ENCODE measurements at places on chromosomes 2 and 18.

GRCh38 chr2:122163617-122164016 lies 408.2 kb downstream of the TSN start:
- DNase-seq = no peak

DNA sequence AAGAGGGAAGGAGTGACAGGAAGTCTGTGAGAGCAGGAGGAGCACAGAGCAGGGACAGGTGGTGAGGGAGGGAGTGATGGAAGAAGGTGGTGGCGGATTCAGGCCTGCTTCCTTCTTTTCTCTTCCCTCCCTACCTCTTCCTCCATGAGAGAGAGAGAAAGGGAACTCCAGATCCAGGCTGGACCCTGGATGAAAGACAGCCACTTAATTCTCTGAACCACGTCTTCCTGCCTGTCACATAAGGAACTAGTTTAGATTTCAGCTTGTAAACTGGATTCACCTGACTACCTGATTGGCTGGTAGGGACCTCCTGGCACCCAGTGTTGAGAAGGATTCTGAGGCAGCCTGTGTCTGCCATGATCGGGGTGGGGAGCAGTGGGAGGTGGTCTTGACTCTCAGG lies 48.9 kb downstream of the PAX8 start:
- no peak for DNase-seq

GRCh38 chr2:191314697-191315364 lies 69.6 kb downstream of the MYO1B start:
- no peak for DNase-seq

DNA sequence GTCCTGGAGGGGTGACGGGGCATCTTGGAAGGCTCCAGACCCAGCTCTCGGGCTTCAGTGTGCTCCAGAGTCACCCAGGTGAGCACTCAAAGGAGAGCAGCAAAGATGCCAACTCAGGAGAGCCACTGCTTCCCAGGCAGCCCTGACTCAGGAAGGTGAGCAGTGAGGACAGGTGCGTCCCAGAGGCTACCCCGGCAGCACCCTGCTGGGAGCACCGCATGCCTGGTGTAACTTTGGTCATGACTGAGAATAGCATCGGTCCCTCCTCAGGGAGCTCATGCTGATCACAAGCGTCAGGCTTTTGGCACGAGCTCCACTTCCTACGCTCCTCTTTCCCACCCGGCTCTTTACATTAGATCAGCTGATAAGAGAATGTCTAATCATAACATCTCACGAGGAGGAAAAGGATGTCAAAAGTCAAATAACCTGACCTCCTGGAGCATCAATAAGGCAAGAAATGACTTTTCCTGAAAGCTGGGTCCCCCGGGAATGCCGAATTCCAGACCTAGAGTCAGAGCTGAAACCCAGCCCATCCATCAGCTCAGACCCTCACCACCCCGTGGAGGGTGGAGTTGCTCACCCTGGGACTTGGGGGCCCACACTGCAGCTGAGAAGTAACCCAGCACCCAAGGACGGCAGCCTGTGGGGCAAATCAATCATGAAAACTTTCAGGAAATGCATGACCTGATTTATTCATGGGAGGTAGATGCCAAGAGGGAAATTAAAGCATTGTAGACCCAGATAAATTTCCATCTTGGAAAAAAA lies 248.8 kb downstream of the ACKR3 start:
- DNase-seq = no peak

DNA sequence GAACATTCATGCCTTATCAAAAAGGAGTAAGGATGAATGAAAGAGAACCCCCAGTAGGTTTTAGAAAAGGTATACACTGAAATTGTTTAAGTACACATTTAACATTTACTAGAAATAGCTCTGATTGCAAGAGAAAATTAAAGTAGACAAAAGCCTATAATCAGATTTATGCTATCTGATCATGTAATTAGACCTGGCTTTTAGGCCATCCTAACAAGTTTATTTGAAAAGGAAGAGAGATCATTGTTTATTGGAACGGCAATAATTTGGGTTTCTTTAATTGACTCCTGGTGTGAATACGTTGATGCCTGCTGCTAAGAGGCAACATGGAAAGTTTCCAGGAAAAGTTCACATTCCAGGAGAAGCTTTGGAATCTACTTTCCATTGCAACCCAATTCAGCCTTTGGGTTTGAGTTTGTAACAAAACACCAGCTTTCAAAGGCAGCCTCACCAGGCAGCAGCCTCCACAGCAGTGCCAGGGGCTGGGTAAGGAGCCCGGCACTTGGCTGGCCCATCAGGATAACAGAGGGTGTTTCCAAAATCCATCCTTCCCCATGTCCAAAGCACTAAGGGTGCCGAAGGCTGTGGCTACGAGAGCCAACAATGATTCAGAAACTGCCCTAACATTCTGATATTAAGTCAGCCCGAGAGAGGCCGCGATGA lies 18.0 kb downstream of the FZD7 start:
- DNase-seq = no peak

- no peak for DNase-seq
Observed at GRCh38 chr2:213086050-213086449, 65.4 kb downstream of the IKZF2 start.

DNA sequence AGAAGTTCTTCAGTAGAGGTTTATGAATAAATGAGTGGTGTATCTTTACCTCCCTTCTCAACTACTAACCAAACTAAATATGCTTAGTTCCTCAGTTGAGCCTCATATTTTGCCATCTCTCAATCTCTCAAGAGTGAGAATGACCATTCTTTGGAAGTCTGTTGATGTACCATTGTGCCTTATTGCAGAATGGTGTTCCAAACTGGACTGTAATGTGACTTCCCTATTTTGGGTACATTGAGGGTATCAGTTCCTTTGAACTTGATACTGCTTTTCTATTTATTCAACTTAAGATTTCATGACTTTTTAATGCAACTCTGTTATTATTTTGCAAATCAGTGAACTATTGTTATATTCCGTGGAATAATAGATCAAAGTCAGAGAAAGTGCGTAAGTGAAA lies 159.4 kb downstream of the PTPRM start:
- DNase-seq = no peak

DNA sequence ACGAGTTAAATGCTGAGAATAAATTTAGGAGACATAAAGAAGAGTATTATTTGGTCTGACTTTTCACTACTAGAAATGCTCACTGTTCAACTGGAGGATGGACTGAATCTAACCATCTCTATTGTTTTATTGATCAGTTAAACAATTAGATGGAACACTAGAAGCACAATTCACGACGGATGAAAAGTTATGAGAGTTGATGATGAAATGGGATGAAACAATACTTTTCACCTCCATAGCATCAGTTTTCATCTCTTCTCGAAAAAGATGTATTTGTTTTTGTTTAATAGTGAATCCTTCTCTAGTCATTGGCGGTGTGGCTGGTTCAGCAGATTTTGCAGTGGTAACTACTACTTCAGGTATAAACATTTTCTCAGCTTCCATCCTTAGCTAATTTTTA lies 19.3 kb downstream of the TTN start:
- DNase-seq = no peak

DNA sequence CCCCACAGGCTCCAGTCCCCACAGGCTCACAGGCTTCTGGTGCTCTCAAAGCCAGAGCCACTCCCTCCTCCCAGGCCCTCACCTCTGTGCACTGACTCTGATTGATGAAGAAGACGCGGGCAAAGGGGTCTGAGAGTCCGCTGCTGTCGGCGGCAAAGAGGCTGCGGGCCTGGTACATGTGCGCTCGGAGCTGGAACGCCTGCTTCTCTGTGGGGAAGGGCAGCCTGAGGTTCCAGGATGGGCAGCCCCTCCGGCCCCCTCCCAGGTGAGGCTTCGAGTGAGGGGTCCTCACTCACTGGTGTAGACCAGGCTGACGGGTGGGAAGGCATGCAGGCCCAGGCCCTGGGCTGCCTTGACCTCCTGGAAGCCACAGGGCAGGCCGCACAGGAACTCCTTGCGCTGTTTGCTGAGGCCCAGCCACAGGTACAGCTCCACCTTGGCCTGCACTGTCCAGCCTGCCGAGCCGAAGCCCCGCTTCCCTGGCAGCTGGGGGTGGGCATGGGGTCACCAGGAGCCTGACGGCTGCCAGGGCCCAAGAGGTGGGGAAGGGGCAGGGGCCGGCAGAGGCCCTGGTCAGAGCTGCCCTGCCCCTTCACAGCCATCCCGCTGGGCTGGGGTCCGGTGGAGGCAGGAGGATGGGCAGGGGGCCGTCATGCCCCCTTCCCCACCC lies 2.0 kb downstream of the OTOF start:
- no peak for DNase-seq

DNA sequence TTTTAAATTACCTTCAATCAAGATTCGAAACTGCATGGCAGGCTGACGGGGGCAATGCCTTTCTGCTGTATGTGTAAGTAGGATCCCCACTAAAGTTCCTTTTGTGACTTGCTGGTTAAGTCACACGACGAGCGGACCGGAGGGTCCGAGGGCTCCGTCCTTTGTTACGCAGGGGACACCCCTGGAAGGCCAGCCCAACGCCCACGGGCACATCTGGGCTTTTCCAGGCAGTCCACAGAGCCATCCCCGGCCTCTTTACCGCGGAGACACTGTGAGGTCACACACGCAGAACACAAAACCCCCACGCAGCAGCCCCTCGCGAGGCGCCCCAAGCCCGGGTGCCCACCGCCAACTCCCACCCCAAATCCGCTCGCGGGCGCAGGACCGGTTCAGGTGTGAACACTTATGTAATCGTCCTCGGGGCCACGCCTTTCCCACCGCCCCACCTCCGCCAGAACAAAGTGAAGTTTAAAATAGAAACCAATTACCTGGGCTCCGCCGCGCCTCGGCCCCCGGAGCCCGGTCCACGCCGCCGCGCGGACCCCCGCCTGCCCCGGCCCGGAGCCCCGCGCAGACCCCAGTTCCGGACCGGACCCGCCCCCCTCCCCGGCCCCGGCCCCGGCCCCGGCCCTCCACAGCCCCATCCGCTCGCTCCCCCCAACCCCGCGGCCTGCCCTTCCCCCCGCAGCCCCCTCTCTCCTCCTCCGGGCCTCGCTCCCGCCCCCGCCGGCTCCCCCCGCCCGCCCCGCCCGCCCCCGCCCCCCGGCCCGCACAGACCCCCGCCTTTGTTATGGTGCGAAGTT lies 4.2 kb downstream of the ZNF516 start:
- no peak for DNase-seq

DNA sequence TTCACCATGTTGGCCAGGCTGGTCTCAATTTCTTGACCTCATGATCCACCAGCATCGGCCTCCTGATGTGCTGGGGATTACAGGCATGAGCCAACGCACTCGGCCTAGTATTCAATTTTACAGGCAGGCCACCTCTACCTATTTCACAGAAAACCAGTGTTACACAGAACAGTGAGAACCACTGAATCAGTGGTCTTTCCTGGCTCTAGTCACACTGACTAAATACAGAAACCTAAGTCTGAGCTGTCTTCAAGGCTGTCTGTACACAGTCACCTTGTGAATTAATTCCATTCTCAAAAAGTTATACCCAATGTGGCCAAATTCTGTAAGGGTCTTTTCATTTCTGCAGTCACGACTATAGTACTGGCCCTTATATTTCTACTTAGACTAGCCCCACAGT lies 3.5 kb downstream of the RNF149 start:
- no peak for DNase-seq

DNA sequence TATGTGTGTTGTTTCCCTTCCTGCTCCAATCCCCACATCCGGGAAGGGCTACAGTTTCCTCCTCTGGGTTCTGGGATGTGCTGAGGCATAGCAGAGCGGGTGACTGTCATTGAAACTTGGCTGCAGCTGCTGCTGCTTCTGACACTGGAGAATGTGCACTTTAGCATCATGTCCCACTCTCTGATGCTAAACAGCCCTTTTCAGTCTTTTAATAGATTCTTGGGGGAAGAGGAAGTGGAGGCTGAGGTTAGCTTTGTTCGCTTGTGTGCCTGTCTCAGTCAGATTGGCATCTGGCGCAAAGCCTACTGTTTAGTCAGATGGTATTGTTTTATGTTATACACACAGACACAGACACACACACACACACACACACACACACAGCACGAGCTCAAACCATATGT lies 136.5 kb upstream of the RND3 start:
- DNase-seq = no peak

Data from GM04504 (cell line).